ENCODE measurements at places on chromosomes 1 and 21. TPM values are rescaled to one million over a fixed set of nuclear protein-coding genes. Genes with fewer than 3 reads are reported as not detected.

- no peak for DNase-seq
Measured at GRCh38 chr1:50023292-50024159, at the start of gene AGBL4. TSS of gene AGBL4 (minus strand) at chr1:50023954.

DNA sequence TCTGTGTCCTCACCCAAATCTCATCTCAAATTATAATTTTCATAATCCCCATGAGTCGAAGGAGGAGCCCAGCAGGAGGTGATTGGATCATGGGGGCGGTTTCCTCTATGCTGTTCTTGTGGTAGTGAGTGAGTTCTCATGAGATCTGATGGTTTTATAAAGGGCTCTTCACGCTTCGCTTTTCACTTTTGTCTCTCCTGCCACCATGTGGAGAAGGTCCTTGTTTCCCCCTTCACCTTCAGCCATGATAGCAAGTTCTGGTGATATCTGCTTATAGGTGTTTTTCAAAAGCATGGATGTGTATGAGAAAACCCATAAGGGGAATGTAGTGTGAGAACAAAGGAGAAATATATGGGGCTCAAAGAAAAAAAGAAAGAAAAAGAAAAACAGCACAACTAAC lies 405.9 kb upstream of the RGS18 start:
- no peak for DNase-seq

GRCh38 chr1:45721207-45721606 lies 29.2 kb downstream of the IPP start:
- DNase-seq, result no peak

DNA sequence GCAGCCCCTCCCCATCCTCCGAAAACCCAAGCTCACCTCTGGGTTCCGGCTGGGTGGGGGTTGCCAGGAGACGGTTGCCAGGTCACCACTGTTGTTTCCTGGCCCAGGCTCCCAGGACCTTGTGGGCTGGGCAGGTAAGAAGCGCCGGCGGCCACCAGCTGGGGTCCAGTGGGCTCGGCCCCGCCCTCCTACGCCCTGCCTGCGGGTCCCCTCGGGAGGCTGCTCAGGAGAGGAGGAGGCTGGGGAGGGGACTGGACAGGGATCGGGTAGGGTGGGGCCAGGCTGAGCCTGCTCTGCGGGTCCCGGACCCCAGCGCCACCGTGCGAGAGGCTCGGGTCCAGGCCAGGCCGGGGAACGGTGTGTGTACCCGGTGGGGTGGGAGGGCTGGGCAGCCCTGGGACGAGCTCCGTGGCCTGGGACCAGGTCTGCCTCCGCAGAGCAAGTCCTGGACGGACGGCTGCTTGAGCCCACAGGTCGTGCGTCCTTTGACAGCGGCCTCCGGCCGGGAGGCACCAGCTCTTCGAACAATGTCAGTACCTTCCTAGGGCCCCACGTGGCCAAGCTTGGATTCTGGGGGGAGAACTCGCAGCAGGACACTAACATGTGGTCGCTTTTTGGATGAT lies at the start of gene TTLL10:
Gene TTLL10, plus strand, starts transcription at position 88 of the 623 bp plus-strand sequence. CDS start 5,336 bp downstream, outside the sequence.
- peak; percentile 69 for DNase-seq

GRCh38 chr1:64246294-64246917 lies 43.0 kb downstream of the UBE2U start:
- peak; percentile 55 for DNase-seq

GRCh38 chr1:81392526-81393226 lies 408.1 kb upstream of the ADGRL2 start:
- DNase-seq, result no peak

DNA sequence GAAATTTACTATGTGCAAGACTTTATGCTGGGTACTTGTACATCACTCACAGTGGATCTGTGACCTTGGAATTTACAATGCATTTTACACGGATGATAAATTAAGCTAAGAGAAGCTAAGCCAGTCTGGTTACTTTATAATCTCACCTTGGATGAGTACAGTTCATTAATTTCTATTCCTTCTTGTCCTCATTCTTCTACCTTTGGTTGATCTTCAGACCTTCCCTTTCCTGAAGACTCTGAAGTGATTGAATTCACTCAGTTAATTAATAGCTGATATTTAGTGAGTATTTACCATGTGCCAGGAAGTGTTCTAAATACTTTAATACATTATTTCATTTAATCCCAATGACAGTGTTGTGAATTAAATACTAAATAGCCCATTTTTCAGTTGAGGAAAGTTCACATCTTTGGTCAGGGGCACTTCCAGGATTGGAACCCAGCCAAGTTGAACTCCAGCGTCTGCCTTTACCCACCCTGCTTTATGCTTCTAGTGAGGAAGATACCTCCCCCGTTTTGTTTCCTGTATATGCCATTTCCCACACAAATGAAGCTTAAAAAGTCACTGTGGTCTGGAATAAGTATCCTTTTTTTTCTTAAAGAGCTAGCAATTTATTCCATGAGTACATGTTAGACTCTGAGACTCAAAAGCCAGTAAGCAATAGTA lies 146.6 kb downstream of the TLR5 start:
- DNase-seq, result no peak

- peak; percentile 25 for DNase-seq
Measured at GRCh38 chr1:200917291-200917817, 22.7 kb downstream of the INAVA start.

MMEL1 gene
- 0.31 TPM for total RNA-seq

GRCh38 chr1:221573756-221574155 lies 168.1 kb downstream of the DUSP10 start:
- no peak for DNase-seq

DNA sequence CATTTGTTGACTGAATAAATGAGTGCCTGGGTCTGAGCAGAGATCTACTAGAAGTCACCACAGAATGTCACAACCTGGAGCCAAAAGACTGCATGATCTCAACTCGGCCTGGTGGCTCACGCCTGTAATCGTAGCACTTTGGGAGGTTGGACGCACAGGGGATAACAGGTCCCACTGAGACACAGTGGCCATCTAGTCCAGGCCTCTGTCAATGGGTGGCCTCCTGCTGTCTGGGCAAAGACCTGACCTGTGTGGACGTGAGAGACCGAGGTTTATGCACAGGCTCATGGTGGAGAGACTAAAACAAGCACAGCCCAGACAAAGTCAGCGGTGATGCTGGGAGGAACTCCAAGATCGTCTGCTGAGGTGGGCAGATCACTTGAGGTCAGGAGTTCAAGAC lies 103.0 kb upstream of the BACE2 start:
- DNase-seq, result no peak

DNA sequence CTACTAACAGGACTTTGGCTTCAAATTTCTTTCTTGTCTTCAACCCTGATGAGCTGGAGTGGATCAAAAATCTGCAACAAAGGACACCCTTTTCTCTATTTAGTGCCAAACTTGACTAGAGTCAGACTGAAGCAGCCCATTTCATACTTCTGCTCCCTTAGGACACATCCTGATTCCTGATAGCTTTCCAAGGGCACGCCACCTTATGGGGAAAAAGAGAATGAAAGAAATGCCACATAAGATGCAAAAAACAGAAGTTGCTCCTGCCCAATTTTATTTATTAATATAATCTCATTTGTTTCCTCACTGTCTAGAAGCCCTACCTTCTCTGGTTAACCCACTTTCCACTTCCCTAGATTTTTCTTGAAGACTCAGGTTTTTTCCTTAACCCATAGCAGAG lies 72.7 kb upstream of the NBPF4 start:
- peak; percentile 31 for DNase-seq

- DNase-seq, result no peak
Measured at GRCh38 chr1:42040159-42040558, 113.1 kb upstream of the GUCA2B start.

DNA sequence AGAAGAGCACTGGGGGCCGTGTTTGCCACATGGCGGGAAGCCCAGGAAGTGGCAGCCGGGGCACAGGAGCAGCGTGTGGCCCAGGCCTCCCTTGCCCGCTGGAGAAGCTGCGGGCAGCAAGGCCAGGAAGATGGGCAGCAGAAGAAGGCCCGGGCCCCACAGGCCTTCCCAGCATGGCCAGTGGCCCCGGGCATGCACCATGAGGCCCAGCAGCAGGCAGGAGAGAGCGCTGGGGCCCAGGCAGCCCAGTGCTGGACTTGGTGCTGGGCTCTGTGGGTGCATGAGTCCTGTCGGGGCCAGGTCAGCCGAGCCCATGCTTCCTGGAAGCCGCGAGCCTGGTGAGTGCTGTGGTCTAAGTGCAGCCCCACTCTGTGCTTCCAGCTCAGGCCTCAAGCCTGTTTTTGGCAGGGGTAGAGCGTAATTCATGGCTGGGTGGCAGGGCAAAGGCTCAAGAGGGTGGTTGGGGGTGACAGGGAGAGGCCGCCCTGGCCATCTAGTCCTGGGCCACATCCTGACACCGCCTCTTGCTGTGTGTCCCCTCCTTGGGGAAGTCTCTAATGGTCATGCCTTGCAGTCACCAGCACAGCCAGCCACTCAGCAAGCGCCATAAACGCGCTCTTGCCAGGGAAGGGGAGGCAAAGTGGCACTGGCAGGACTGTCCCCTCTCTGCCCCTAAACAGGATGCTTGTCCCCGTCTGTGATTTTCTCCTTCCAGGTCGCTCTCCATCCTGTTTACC lies 21.3 kb downstream of the MTHFR start:
- peak; percentile 1 for DNase-seq

TFF3 gene
- not detected for total RNA-seq

- DNase-seq, result no peak
Measured at GRCh38 chr1:58591806-58592205, 14.8 kb upstream of the TACSTD2 start.

OPN3 gene
- 37.8 TPM for total RNA-seq

S100B gene
- total RNA-seq, result 0.60 TPM

- no peak for DNase-seq
Measured at GRCh38 chr1:30645807-30646206, 77.6 kb downstream of the MATN1 start.

LPAR3 gene
- 2.4 TPM for total RNA-seq

GRCh38 chr21:38986806-38987632 lies 181.3 kb downstream of the ETS2 start:
- no peak for DNase-seq

GRCh38 chr1:51504806-51505525 lies 14.1 kb downstream of the EPS15 start:
- DNase-seq, result no peak

GRCh38 chr21:17536381-17536780 lies 23.5 kb downstream of the CXADR start:
- DNase-seq, result no peak

DNA sequence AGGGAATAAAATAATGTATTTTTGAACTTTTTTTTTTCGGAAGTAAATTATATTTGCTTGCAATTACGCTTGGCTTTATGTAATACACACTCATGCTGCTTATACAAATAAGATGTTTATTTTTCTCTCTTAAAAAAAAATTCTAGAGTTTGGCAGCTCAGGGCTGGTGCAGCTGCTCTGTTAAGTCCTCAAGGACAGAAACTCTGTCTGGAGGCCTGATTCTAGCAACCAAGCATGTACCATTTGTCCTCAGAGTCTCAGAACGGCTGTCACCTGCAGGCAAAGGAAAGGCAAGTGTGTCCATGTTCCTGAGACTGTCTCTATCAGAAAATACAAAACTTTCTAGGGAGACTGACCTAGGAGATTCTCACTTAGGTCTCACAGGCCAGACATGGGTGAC lies 23.2 kb upstream of the CLDN17 start:
- no peak for DNase-seq

GRCh38 chr1:102002057-102002456 lies 5.3 kb upstream of the OLFM3 start:
- DNase-seq, result no peak

MFSD2A gene
- total RNA-seq, result 0.90 TPM

DNA sequence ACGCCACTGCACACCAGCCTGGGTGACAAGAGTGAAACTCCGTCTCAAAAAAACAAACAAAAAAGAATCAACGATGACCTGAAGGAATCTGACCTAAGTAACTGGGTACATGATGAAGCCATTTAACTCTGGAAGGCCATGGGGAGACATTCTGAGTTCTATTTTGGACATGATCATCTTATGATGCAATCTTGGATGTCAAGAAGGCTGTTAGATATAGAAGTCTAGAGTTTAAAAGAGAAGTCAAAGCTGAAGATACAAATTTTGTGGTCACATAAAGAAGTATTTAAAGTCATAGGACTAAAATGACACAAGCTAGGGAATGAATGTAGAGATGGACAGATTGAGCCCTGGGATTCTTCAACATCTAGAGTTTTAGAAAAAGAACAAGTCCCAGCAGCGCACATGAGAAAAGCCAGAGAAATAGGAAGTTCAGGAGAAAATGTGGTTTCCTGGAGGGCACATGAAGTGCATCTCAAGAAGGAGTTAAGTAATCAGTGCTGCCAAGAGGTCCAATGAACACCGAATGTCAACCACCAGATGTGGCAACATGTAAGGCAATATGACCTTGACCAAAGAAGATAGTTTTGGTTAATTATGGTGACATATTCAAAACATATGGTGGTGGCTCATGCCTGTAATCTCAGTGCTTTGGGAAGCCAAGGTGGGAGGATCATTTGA lies 26.8 kb downstream of the ELK4 start:
- DNase-seq, result no peak

- DNase-seq, result no peak
Measured at GRCh38 chr1:53066488-53066887, 4.5 kb downstream of the PODN start.

DNA sequence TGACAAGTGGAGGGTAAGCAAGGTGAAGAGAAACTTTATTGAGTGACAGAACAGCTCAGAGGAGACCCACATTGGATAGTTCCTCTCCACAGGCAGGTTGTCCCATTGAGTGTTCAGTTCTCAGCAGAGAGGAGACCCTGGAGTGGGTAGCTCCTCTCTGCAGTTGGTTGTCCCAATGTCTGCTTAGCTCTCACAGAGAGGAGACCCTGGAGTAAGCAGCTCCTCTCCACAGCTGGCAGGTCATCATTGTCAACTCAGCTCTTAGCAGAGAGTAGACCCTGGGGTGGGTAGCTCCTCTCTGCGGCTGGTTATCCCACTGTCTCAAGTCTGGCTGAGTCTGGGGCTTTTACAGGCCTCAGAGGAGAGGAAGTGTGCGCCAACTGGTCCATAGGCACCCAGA lies 6.0 kb upstream of the CHD1L start:
- no peak for DNase-seq

DNA sequence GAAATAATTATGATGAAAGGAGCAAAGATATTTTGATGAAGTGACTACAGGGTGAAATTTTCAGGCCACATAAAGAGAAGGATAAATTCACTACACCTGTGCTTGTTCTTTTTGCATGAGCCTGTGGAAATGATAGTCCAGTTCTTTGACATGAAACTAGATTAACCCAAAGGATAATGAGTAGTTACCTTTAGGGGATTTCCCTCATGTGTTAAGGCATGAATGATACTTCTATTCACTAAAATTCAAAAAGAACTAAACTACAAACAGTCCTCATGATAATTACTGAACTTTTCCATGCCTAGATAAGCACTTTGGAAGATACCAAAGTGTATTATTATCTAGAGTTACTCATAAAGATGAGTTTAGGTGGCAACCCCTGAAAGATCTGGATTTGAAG lies 244.3 kb downstream of the PTPRC start:
- DNase-seq, result no peak

GRCh38 chr1:174794861-174795260 lies 204.9 kb upstream of the CACYBP start:
- no peak for DNase-seq

GRCh38 chr1:94237291-94238226 lies at the start of gene ARHGAP29:
TSS of gene ARHGAP29 (minus strand) at chr1:94237584. CDS start at chr1:94231611, 5,973 bp downstream.
- DNase-seq, result peak; percentile 95

- DNase-seq, result no peak
Measured at GRCh38 chr1:20474333-20474975, 11.6 kb downstream of the CAMK2N1 start.

GRCh38 chr1:117566556-117566955 lies 39.3 kb upstream of the TENT5C start:
- no peak for DNase-seq

TMEM240 gene
- 13.3 TPM for total RNA-seq

- DNase-seq, result no peak
Measured at GRCh38 chr1:5254131-5254725, 599.8 kb downstream of the AJAP1 start.

RCAN3 gene
- 9.3 TPM for total RNA-seq

GRCh38 chr1:199151634-199152425 lies 513.0 kb downstream of the PTPRC start:
- DNase-seq, result no peak

CYYR1 gene
- 25.7 TPM for total RNA-seq
